Peyer's patch (tissue), 4 donors: ENCODE measurements at places on chromosomes 7 and 10. TPM values are rescaled to one million over a fixed set of nuclear protein-coding genes. Genes with fewer than 3 reads are reported as not detected.

GRCh38 chr7:120783721-120784120 is 74.2 kb downstream of the TSPAN12 start:
- DNase-seq: no peak

GRCh38 chr7:31102973-31103850 is 51.1 kb downstream of the ADCYAP1R1 start:
- peak; percentile 39 for DNase-seq

DNA sequence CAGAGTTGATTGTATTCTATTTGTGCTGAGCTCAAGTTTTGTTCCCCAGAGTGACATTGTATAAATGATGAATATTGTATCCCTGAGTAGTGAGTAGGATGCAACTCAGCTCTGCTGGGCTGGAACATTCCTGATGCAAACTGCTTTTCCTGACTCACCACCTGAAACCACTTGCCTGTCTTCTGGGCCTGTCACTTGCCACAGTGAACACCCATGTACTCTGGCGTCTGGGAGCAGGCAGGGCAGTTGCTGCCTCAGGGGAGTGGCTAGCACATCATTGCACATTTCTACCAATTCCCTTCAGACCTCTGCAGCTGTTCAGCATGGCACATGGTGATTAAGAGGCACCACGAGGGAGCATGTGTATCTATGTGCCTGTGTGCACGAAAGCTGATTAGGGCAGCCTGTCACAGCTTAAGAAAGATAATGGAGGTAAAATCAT is 157.3 kb downstream of the SND1 start:
- no peak for DNase-seq

DNA sequence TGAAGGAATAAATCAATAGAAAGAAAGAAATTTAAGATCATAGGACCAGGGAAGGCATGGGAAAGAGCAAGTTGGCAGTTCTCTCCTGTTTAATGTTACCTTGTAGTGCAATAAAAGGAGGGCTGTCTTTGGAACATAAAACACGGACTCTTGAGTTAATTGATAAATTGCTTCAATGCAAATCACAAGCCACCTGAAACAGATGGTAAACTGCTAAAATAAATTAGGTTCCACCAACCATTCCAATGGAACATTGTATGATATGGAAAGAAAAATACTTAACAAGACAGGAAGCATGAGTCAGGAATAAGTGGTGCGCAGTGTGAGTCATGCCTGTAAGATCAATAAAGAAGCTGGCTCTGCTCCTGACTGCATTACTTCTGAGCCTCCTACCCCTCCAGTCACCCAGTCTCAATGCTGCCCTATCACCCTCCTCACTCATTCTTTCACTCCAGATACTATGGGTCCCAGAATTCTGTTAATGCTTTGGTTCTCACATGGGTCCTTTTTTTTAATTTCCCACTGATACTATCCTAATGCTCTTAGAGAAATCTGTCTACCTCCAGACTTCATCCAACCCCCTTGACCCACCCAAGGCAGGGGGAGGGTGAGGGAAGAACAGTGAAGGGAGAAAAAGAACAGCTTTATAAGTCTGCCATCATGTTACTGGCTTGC is 78.9 kb downstream of the LRRC17 start:
- DNase-seq: peak; percentile 83

GRCh38 chr10:48607356-48608278 is 2.7 kb upstream of the ARHGAP22 start:
- no peak for DNase-seq

- no peak for DNase-seq
These were observed 4.8 kb downstream of the FEZF1 start for GRCh38 chr7:122299624-122300210.

GRCh38 chr7:143417734-143418383 is 9.2 kb upstream of the EPHA1 start:
- no peak for DNase-seq

DNA sequence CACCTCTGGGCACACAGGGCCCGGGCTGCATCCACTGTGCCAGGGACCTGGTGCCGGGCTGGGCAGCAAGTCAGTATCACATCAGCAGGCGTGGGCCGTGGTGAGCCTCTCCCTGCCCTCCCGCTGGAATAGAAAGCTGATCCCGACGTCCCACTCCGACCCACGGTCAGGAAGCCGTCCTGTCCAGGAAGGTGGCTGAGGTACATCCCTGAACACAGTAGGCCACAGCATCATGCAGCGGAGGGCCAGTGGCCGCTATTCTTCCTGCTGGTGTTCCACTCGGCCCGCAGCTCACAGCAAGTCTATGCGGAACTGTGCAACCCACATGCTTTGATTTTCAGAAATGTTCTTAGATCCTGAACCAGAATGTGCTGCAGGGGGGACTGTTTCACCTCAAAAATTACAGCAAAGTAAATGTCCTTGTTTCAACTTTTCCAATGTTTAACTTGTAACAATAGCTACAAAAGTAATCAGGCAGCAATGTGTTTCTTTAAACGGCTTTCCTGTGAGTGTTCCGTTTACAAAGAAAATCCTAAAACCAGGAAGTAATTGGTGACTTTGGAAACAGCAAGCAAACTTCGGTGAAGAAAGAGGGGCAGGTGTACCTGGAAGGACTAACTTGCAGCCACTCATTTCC is 676 bp upstream of the GPR146 start:
- DNase-seq: no peak

PPIF gene
- total RNA-seq: 41.5 TPM
